Fibroblast of gingiva (primary cell): ENCODE measurements at places on chromosomes 16 and 17.

DNA sequence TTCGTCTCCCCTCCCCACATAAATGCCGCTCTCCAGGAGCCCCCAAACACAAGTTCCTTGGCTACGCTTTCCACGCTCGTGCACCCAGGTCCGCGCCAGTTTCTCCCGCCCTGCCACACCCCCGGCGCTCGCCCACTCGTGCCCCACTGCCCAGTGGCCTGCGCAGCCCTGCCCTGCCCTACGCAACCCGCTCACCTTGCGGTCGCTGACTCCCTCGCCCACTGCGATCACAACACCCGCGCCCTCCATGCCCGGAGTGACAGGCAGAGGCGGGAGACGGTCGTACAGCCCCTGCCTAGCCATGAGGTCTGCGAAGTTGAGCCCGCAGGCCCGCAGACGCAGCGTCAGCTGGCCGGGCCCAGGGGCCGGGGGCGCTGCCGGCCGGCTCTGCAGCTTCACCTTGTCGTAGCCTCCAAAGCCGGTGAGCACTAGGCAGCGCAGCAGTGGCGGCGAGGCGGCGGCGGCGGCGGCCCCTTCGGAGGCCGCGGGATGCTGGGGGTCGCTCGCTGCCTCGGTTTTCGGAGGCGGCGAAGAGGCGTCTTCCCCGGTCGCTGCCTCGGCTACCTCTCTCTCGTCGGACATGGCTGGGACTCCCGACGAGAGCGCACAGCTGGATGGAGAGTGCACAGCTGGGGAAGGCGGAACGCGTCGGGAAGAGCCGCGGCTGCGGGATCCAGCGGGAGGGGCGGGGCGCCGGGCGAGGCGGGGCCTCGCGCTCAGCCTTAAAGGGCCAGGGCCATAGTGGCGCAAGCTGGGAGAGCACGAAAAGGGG is at the start of gene VAT1:
TSS of gene VAT1 (minus strand) at position 645 of the 772 bp plus-strand sequence. CDS start at position 582, 63 bp downstream.
- peak; percentile 69 for DNase-seq

DNA sequence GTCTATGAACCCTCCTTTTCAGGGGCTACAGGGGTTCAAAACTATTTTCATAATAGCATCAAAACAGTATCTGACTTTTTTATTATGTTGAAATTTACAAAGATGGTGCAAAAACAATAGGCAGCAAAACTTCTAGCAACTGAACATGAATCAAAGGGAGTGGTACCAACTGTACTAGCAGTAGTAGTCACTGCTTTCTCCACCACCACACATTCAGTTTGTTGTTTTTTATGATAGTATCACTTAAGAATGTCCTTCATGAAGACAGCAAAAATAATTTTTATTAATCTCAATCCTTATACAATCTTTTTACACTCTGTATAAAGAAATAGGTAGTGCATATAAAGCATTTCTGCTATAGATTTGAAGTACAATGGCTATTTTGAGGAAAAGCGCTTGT is 47.6 kb downstream of the MED13 start:
- DNase-seq = no peak

DNA sequence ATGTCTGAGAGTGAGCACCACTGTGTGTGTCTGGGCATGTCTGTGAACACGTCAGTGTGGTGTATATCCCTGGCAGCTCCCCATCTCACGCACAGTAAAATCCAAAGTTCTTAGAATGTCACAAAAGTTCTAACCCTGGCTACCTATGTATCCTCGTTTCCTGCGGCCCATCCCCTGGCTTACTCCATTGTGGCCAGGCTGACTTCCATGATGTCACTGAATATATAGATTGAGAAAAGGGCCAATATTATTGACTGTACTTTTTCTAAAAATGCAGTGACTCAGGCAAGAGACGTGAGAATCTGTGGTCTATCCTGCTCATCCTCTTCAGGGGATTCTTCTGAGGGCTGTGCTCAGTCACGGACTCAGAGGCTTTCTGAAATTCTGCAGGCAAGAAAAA is 963 bp upstream of the METTL22 start:
- no peak for DNase-seq

GRCh38 chr17:44132275-44132821 is 8.9 kb upstream of the HDAC5 start:
- no peak for DNase-seq
